ENCODE measurements at places on chromosomes 11 and 22.
A peak's percentile ranks its signal among the peaks of the same experiment; 100 is the strongest.

DNA sequence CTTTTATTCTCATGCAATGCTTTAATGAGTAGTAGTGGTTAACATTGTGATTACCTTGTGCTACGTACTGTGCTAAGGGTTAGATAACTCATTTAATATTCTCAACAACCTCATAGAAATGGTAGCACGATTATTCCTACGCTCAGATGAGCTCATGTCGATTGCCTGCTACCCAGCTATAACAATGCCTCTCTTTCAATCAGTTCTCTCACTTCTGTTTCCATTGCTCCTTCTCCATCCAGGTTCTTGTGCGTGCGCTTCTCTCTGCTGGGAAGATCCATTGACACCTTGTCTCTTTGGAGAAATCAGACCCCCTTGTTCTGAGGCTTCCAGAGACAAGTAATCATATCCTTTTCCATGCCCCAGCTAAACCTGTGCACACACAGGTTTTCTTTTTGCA is 120.8 kb downstream of the NECTIN1 start:
- DNase-seq = no peak

DNA sequence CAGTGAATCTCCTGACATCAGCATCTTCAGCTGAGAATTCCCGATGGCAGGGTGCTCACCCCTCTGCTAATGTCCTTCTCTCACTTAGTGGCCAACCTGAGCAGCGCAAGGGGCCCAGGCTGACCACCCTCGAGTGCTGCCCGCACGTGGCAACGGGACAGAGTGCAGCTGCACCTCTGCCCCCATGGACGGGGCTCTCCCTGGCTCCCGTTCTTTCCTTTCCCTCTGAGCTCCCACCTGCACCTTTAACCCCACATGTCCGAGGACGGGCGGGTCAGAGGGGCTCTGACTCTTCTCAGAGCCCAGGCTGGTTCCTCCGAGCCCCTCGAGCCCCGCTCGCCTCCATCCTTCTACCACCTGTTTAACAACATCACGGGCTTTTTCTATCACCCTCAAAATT is 19.8 kb downstream of the MOB2 start:
- DNase-seq = no peak

DNA sequence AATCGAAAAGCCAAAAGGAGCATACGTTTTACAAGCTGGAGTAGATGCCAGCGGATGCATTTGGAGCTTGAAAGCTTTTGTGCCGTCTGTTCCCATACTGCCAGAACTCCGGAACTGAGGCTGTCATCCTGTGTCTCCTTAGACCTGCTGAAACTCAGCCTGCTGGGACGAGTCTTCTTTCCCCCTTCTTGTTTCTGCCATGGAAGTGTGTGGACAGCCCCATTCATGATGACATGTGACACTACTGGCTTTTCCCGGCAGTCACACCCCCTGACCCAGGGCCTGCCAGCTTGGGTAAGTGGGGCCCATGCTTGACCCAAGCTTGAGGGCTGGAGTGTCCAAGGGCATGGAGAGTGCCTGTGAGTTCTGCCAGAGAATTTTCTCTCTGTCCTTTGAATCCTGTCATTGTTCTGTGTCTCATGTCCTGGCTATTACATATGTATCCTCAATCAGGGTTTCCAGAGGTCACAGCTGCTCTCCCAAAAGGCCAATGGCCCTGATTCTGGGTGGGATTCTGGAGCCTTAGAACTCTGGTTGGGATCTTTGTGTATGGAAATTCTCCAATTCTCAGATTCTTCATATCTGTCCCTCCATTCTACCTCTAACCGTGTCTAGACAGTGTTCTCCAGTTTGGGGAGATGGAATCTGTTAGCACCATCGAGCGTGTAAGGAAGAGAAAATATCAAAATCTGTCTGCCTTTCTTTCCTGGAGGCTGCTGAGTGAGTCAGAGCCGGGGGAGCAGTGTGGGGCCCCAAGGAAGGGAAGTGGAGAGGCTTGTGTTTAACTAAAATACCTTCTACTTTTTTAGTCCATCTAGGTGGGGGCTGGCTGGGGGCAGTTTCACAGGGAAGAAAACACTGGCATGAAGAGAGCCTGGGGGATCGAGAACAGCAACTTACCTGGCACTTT is 73.2 kb downstream of the KIAA1671 start:
- no peak for DNase-seq

- no peak for DNase-seq
These were observed 1.6 kb downstream of the PKNOX2 start for GRCh38 chr11:125165843-125166763.

- DNase-seq = no peak
These were observed 7.2 kb upstream of the FLRT1 start for GRCh38 chr11:64028398-64029115.

GRCh38 chr11:8301622-8302021 is 37.9 kb upstream of the LMO1 start:
- no peak for DNase-seq

DNA sequence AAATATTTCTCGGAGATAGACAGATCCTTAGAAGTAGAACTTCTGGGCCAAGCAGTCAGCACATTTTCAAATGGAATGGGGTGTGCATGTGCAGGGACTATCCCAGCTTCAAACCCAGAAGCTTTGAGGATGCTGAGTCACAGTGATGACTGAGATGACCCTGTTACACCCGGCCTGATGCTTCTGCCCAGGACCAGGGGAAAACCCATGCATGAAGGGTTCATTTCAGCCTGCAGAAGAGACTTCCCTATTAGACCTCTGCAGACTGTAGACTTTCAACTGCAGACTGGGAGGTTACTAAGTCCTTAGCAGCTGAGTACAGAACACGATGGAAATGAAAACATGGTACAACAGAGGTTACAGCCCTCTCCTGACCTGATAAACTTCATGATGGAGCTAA is 3.6 kb upstream of the OR2AT4 start:
- peak; percentile 84 for DNase-seq

DNA sequence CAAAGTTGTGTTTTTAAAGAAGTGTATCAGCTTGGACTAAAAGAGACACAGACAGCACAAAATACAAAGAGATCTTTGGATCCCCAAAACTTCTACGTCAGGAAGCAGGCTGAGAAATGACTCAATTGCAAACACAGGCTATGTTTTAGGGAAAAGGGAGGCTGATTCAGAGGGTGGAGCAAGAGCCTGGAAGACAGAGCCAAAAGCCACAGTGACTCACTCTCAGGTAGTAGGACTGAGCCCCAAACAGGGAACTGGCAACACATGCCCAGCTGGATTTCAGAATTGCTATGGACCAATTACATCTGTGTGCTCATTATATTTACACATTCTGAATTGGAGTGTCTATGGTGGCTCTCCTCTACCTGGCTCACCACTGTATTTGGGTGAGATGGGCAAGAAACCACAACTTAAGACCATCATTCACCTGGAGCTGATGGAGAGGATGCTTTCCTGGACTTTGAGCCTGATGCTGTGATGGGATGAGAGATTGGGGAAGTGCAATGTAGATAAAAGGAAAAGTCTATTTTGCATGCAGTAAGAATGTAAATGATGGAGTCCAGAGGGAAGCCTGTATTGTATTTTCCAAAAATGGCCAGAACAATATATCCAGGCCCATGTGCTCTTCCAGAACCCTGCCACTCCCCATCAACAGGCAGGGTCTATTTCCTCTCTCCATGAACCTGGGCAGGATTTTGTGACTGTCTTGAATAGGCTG is 20.8 kb upstream of the LINC01488 start:
- no peak for DNase-seq

DNA sequence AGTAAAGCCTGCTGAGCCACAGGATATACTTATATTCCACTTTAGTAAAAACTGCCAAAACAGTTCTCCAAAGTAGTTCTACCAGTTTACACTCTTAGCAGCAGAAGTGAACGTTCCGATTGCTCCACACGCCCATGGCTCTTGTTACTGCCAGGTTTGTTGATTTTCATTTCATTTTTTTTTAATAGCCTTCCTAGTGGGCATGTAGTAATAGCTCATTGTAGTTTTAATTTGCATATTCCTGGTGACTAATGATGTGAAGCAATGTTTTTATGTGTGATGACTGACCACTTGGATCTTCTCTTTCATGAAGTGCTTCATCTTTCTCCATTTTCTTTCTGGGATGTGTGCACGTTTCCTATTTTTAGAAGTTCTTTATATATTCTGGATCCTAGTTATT is 4.8 kb upstream of the C11orf97 start:
- DNase-seq = no peak

GRCh38 chr11:28049338-28050216 is 58.4 kb downstream of the KIF18A start:
- DNase-seq = no peak

DNA sequence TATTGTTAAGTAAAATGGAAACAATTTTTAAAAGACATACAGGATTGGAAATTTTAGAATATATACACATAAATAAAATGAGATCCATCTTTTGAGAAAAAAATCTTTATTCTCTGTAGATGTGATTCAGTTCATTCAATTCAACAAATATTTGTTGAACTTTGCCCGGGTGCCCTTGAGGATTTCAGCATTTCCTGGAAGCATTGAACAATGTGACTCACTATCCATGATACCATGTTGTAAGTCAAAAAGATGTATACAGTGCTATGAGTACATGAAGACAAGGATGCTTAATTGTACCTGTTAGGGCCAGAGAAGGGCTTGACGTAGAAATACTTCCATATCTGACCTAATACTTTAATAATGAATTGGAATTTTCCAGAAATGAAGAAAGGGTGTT is 353.7 kb downstream of the METTL15 start:
- DNase-seq = no peak

DNA sequence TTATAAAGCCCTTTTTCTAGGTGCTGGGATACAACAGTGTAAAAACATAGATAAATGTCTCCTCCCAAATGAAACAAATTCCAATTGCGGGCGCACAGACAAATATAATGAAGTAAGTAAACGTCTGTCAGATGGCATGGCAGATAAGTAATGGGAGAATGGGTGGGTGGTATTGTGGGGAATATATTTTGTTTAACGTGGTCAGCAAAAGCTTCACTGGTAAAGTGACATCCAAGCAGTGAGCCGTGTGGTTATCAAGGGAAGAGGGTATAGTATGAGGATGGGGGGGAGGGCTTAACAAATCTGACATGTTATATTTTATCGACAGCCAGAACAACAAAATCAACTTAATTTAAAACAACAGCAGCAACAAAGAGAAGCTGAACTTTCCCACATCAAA is 1.2 kb downstream of the SVIP start:
- no peak for DNase-seq

DNA sequence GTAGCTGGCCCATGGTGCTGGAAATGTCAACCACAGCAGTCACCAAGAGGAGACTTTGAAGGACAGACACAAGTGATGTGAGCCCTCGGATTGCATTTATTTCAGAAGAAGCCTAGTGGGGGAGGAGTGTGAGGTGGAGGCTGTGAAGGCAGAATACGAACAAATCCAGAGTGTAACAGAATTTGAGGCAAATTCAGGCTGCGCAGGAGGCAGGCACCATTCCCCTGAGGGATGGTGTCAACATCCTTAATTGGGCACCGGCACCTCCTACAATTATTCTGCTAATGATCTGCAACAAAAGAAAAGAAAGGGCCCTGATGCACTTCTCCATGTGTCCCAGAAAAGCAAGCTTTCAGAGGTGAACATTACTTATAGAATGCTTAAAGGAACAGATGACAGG is 32.2 kb downstream of the CWC15 start:
- DNase-seq = no peak

GRCh38 chr11:5737091-5737490 is 843 bp downstream of the OR56B1 start:
- DNase-seq = no peak

- no peak for DNase-seq
These were observed 194.3 kb upstream of the MTNR1B start for GRCh38 chr11:92775003-92775676.

DNA sequence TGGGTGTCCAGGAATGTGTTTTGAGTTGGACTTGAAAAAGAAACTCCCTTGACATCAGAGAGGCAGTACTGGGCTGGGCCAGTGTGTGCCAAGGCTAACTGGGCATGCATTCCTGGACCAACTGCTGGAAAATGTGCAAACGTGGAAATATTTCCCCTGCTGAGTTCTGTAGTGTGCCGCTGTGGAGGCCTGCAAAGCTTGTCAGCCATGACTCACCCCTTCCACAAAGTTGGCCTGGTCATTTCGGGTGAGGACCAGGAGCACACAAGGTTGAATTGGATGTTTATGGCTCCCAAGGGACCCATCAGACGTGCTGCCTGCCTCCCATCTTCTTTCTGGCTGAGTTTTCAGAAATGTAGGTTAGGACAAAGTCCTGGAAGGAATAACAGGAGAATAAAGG is 513.1 kb downstream of the MIAT start:
- DNase-seq = no peak

DNA sequence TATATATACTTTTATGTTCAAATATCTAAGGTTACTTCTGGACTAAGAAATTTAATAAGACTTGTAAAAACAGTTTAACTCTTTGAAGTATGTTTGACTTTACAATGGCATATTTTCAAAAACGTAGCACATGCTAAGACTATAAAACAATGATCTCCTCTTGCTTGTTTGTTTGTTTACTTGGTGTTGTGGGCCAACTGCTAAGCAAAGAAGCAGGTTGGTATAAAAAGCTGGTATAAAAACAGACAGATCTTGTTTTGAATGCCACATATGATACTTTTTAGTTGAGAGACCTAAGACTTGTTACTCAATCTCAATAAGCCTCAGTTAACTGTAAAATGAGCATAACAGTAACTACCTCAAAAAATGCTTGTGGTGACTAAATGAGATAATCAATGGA is 1206.3 kb downstream of the LRRC4C start:
- no peak for DNase-seq

GRCh38 chr11:110355011-110355744 is 58.8 kb upstream of the RDX start:
- DNase-seq = no peak

DNA sequence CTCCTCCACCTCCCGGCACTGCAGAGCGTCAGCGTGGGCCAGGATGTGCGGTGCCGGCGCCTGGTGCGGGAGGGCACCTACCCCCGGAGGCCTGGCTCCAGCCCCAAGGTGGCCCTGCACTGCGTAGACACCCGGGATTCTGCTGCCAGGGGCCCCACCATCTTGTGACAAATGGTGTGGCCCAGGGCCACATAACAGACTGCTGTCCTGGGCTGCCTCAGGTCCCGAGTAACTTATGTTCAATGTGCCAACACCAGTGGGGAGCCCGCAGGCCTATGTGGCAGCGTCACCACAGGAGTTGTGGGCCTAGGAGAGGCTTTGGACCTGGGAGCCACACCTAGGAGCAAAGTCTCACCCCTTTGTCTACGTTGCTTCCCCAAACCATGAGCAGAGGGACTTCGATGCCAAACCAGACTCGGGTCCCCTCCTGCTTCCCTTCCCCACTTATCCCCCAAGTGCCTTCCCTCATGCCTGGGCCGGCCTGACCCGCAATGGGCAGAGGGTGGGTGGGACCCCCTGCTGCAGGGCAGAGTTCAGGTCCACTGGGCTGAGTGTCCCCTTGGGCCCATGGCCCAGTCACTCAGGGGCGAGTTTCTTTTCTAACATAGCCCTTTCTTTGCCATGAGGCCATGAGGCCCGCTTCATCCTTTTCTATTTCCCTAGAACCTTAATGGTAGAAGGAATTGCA is 13.5 kb downstream of the TSKU start:
- DNase-seq = no peak

- no peak for DNase-seq
These were observed 4.8 kb downstream of the TST start for GRCh38 chr22:37014415-37014806.

GRCh38 chr11:11380883-11381282 is 27.8 kb upstream of the CSNK2A3 start:
- DNase-seq = no peak

- DNase-seq = no peak
These were observed 624.8 kb upstream of the KIRREL3 start for GRCh38 chr11:127625402-127625801.

- no peak for DNase-seq
These were observed 230.2 kb downstream of the METTL15 start for GRCh38 chr11:28338371-28338770.
